Stimulated activated CD4-positive, alpha-beta T cell treated with anti-CD3 and anti-CD28 coated beads, Interleukin-1b, Interleukin-23, amount 100 ng/mL, for 48 hours (primary cell): ENCODE measurements at places on chromosomes 7 and 10.

DNA sequence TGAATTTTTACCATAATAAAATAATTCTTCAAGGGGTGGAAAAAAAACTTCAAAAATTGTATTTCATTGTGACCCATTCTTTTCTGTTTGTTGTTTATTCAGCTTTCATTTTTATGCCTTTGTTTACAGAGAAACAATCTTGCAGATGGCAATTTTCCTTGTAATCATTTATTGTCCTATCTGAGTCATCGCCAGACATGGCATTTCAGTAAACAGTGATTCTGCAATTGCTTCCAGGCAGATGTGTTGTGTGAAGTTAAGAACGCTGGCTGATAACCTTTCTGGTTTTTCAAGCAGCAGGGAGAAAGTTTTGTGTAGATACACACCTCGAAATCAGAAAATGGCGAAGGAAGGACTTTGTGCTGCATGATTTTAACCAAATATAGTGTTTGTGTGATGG is 80.7 kb upstream of the RPA3 start:
- no peak for DNase-seq

- DNase-seq: peak; percentile 22
These were observed 15.2 kb upstream of the EXOC6 start for GRCh38 chr10:92832998-92833650.

- no peak for DNase-seq
These were observed 73.2 kb upstream of the GTF2I start for GRCh38 chr7:74584160-74584954.

DNA sequence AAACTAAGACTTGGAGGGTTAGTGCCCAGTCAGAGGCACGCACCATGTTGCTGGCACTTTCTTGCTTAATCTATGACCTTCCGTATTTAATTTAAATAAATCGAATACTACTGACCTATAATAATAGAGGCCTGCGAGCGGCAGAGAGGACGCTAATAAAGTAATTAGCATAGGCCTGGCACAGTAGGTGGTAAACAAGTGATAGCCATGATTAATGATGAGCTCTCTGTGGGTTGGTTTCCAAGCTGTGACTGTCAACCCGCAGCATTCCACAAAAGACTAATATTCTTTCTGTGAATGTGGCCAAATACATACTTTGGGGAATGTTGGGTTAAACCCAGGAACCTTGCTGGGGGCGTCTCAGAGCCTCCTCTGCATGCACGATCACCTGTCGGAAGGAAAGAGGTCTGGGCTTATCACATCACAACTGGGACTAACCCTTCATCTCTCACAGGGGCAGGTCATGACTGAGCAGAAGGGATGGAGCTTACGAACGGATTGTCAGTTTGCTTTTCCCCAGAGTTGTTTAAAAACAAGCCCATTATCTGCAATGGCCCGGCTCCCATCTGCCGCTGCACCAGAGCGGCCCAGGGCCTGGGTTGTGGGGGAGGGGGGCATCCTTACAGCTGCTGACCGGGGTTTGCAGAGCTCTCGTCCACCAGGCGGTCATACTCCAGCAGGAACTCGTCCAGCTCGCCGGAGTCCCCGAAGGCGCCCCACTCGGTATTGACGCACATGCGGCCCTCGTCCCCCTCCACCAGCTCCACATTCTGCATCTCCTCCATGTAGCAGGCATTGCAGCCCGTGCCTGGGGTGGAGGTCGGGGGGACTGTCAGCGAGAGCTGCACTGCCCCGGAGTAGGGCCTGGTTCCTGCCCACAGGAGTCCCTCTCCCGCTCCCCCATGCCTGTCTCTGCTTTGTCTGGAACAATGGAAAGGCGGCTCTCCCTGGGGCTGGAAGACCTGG is 6.2 kb upstream of the MYL7 start:
- no peak for DNase-seq

DNA sequence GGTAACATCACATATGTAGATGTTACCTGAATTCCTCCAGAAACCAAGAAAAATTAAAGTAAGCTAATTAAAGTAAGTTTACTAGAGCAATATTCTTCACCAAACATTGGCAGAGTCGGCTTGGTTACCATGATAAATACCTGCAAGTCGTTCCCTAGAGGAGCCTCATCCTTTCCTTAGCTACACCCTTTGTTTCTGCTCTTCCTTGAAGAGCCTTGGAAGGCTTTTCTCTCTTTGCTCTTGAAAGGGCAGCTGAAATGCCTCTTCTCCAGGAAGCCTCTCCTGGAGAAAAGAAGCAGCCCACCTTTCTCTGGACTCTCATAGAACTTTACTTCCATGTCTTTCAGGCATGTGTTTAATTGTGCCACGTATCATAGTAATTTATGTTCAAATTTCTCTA is 34.9 kb upstream of the CALD1 start:
- no peak for DNase-seq

- DNase-seq: no peak
These were observed 46.2 kb downstream of the ZNF438 start for GRCh38 chr10:30985512-30985911.

DNA sequence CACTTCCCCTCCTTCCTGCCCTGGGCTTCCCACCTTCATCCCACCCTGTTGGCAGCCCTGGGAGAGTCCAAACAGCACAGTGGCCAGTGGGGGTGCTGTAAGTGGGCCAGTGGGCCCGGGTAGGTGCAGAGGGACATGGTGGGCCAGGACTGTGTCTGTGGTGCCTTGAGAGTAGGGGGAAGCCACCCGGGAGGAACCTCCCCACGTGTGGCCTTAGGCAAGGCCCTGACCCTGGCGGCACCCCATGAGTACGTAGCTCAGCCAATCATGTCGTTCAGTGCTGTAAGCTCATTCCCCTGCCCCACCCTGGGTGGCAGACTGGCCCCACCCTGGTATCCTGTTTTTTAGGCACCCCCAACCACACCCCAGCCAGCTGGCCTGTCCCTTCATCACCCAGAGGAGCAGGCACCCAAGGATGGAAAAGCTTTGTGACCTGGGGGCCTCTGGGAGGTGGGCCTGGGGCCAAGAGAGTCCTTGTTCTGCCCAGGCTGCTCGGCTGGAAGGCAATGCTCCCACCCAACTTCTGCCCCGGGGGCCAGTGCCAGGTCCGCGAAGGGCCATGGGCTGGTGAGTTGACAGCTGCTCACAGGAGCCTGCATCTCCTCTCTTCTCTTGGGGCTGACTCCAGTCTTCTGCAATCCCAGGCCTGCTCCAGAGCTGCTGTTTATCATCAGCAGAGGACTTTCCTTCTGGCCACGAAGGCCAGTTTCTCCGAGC is 41.6 kb downstream of the TSPAN15 start:
- DNase-seq: no peak

DNA sequence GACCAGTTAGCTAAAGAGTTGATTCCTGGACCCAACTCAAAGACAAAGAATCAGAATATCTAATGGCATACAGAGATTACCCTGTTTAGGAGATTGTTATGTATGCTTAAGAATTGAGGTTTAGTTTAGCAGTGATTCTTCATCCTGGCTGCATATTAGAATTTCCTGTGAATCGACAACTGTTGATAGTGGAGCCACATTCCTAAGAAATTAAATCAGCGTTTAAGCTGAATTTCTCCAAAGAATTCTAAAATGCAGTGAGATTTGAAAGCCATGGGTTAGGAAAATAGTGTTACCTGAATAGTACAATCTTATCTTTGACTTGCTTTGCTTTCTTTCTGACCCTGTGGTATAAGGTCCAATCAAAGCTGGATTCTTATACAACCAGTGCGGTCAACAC is 16.4 kb upstream of the FERD3L start:
- DNase-seq: no peak

- DNase-seq: no peak
These were observed 358.8 kb downstream of the SUGCT start for GRCh38 chr7:40493609-40494051.

- DNase-seq: no peak
These were observed 32.8 kb downstream of the CPED1 start for GRCh38 chr7:121020989-121021969.

DNA sequence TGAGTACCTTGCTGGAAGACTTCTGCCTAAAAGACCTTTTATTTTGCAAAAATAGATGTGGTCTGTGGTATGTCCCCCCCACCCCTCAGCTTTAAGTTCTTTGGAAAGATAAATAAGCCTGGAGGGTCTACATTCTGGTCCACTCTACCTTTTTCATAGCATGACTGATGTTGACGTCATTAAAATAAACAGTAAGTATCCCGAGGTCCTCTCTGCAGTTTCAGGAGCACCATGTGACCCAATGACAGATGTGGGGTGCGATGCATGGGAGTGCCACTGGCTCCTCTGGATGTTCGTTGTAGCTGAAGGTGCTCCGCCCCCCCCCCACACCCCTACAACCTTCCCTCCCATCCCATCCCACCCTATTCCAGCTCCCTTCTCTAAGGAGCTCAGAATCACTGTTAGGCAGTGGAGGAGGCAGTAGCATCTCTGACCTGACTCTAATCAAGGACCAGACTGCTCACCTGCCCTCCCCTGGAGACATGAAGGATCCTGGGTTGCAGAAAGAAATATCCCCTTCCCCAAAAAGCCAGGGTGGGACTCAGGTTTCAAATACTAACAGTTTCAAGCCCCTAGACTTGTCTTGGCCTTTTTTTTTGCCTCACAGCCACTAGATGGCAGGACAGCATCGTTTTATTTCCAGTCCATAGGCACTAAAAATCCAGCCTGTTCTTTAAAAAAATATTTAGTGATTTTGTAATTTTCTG is 25.1 kb downstream of the CASP7 start:
- DNase-seq: no peak

- no peak for DNase-seq
These were observed 47.0 kb downstream of the CDH23 start for GRCh38 chr10:71443676-71444075.
